ENCODE measurements at places on chromosomes 3 and 15.

DNA sequence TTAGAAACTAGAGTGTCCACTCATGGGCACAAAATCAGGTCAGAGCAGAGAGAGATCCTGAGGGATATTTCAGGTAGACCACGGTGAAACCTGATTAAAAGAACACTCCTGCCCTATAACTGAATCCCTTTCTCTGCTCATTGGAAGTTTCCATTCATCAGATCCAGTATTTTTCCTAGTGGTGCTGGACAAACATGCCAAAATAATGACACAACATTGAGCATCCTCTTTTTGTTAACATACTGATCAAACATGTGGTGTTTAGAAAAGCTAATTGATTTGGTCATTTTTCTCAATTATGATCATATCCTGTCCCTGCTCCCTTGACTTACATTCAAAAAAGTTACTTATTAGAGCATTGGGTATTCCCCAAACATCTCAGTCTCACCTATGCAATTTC is 27.2 kb downstream of the PTX3 start:
- no peak for DNase-seq

- DNase-seq = no peak
Measured at GRCh38 chr3:98906230-98906629, 4.7 kb upstream of the DCBLD2 start.

- DNase-seq = no peak
Measured at GRCh38 chr3:127254033-127254644, 33.7 kb downstream of the PRR20G start.

DNA sequence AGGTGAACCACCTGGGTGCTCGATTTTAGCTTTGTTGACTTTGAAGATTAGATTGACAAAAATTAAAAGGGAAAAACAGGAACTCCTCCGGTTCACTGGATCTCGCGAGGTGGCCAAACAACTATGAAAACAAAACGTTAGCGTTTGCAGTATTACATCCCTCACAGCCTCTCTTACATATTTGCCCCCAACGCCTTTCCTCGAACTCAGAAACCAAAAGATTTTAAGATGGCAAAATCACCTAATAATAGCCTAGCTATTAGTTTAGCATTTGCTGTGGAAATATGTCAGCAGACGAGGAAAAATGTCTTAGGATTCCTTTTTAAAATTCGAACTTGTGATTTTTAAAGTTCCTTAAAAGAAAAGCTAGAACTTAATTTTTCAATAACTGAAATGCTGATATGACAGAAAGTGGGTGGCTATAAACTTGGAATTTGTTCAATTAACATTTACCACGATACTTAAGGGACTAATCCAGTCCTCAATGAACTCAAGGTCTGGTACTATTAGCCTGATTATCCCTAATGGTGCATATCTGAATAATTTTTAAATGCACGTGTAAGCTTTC is 491 bp upstream of the SENP7 start:
- DNase-seq = no peak

GRCh38 chr3:49903451-49904424 is at the start of gene MST1R:
TSS of gene MST1R (minus strand) at chr3:49903873. CDS start at chr3:49903609, 264 bp downstream.
- DNase-seq = peak; percentile 76

DNA sequence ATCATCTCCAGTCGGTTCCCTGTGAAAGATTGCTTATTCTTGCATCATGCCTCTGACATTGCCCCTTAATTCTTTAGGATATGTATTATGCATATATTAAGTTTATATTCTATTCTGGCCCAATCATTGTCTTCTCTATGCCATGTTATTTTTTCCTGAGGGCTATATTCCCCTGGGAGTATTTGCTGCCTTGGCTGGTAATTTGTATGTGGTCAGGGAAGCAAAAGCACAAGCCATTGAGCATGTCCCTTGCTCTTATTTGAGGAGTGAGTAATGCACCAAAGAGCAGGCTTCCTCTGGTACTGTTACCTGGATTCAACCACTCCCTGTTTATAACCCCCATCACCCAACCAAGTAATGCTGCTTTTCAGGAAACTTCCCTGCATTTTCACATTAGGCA is 36.3 kb downstream of the STAC start:
- no peak for DNase-seq

- DNase-seq = no peak
Measured at GRCh38 chr15:76345880-76346668, 9.5 kb downstream of the ISL2 start.

DNA sequence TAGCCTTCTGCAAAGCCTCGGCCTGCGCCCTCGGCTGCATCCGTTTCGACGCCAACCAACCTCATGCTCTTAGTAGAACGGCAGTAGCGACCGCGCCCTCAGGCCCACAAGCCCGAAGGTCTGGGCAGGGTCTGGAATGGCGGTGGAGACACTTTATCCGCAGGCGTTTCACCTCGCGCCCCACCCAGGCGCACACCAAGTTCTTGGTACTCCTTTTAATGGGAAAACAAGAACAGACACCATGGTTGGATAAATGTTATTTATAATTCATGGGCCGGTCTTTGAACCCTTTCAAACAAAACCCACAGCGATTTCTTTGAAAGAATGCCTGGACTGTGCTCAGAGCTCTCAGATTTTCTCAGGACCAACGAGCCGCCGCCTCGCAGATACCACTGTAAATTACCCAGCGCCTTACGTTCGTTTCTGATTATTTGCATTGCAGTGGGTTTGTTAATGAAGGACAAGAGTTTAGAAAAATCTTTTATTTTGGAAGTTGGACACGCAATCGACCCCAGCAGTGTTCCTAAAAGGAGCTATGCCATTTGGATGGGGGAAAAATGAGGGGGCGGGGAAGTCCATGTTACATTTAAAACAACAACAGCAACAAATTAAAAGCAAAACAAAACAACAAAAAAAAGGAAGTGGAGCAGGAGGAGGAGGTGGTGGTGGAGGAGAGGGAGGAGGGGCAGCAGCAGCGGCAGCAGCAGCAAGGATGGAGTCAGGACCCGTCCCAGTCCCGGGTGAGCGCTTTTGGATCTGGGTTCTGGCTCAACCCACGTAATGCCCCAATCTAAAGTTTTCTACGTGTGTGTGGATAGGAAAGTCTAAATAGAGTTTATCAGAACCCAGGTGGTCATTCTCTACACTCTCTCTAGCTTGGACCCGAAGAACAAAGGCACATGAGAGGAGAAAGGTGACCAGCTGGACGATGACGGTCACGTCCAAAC is 993 bp upstream of the ISL2 start:
- no peak for DNase-seq

GRCh38 chr15:101054116-101054515 is 135.0 kb downstream of the LRRK1 start:
- DNase-seq = no peak

DNA sequence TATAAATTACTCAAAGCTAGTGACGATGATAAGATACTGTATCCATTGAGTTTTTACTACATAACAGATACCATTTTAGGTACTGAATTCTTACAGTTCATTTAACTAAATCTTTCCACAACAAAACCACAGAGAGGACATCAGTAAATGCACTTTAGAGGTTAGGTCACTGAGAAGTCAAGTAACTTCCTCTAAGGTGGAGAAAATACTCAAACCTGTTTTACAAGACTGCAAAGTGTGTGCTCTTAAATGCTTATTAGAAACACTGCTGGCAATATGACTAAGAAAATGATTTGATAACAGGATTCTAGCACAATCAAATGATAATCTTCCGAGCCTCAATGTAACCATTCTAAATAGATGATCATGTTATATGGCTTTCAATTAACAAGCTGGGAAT is 99.4 kb downstream of the UBE3A start:
- no peak for DNase-seq

- DNase-seq = no peak
Measured at GRCh38 chr15:91257746-91258414, 157.8 kb downstream of the SV2B start.

DNA sequence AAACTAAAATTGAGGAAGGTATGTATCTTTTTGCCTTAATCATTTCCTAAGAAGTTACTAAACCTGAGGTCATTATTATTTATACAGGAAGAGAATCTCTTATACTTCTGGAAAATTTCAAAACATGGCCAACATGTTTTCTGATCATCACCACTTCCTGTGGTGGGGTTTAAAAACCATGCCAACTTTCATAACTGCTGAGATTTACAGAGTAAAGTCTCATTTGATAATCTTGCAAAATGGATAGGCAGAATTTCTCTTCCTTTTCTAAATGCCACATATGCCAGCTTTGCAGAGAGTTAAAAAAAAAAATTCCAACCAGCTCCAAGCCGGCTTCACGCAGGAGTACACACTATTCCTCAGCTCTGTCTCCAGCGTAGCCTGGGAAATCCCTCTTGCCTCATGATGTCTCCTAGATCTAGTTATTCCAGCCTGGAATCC is 124.3 kb upstream of the SPRED1 start:
- DNase-seq = no peak

DNA sequence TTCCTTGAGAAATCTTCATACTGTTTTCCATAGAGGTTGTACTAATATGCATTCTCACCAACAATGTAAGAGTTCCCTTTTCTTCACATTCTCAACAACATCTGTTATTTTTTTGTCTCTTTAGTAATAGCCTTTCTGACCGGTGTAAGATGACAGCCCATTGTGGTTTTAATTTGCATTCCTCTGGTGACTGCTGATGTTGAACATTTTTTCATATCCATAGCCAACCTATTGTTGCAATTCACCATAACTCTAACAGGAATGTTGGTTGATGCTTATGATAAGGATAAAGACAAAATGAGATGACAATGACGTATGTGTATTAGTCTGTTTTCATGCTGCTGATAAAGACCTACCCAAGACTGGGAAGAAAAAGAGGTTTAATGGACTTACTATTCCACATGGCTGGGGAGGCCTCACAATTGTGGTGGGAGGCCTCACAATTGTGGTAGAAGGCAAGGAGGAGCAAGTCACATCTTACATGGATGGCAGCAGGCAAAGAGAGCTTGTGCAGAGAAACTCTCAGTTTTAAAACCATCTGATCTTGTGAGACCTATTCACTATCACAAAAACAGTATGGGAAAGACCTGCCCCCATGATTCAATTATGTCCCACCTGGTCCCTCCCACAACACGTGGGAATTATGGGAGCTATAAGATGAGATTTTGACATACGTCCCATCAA is 37.6 kb upstream of the RHCG start:
- no peak for DNase-seq

- no peak for DNase-seq
Measured at GRCh38 chr3:171565481-171566058, 105.4 kb upstream of the TNIK start.

DNA sequence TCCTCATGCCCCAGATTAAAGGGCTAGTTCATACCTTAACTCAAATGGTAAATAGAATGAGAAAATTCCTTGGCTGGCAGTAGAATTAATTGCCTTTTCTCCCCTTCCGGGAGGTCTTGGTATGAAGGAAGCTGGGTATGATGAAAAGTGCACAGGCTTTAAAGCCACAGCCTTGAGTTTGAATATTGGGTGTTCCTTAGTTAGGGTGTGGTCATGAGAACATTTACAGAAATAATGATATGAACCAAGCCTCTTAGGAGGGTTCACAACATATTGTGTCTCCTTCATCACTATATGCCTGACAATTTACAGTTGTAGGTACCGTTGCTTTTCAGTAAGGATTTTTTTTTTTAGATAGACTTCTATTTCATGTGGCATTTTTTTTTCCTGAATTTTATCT is 48.1 kb downstream of the PYDC2 start:
- no peak for DNase-seq

DNA sequence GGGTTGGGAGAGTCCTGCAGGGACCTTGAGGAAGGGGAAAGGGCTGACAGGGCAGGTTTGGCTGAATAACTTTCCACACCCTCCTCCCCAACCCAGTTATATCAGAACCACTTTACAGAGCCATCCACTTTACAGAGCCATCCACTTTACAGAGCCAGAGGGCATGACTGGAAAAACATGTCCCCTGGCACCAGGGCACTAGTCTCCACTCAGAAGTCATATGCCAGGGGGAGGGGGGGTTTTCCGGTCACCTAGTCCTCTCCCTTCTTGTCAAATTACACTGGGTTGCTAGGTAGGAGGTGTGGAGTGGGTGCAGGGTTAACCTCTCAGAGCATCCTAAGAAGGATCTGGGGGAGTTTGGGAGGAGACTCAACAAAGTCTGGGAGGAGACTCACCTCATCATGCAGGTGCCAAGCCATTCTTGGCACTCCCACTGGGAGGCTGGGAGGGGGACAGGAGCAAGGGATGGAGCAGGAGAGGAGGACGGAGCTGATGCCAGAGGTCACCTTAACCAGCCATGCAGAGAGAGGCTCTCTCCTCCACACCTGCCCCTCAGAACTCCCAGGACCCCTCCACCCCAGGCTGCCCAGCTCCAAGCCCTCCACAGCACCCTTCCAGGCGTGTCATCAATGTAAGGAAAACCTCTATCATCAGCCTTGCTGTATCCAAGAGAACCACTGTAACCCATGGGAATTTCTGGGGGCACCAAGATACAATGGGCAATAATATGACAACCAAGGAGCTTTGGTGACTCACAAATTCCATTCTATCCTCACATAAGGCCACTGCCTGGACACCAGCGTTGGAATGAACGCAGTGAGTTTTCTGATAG is 1.7 kb downstream of the LRRC2 start:
- DNase-seq = no peak

- DNase-seq = no peak
Measured at GRCh38 chr15:62822228-62822627, 220.3 kb upstream of the TPM1 start.

DNA sequence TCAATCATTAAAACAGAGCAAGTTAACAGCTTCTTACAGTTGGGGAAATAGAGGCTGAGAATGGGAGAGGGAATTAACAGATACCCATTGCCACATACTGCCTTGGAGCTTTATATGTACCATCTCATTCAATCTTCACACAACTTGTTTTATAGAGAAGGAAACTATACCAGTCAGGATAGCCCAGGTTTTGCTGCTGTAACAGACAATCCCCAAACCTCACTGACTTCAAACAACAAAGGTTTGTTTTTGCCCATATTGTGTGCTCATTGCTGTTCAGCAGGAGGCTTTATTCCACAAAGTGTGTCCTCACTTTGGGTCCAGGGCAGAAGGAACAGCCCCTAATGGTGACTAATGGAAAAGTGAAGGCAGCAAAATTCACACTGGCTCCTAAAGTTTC is 59.2 kb downstream of the SPSB4 start:
- no peak for DNase-seq

GRCh38 chr3:116001151-116001621 is 377.9 kb downstream of the GAP43 start:
- DNase-seq = no peak

- no peak for DNase-seq
Measured at GRCh38 chr3:13378155-13378554, 42.0 kb downstream of the NUP210 start.

DNA sequence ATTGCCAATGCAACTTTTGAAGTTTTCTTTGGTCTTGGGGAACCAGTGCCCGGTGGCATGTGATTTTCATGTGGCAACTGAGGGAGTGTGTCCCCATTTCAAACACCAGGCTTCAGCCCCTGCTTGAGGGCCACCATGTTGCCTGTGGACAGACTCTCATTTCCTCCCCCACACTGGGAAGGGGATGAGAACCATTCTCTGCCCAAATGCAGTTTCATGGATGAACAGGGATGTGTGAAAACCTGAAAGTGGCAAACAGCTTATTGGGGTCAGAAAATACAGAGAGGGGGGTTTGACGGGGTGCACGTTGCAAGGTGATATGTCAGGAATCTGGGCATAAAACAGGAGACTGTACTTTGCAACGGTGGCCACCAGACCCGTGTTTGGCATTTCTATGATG is 6.3 kb downstream of the FAM107A start:
- no peak for DNase-seq
